ENCODE measurements at places on chromosomes 6 and 20.
A peak's percentile ranks its signal among the peaks of the same experiment; 100 is the strongest.

GRCh38 chr6:97246842-97247241, 36.2 kb downstream of the MMS22L start:
- DNase-seq = no peak

DNA sequence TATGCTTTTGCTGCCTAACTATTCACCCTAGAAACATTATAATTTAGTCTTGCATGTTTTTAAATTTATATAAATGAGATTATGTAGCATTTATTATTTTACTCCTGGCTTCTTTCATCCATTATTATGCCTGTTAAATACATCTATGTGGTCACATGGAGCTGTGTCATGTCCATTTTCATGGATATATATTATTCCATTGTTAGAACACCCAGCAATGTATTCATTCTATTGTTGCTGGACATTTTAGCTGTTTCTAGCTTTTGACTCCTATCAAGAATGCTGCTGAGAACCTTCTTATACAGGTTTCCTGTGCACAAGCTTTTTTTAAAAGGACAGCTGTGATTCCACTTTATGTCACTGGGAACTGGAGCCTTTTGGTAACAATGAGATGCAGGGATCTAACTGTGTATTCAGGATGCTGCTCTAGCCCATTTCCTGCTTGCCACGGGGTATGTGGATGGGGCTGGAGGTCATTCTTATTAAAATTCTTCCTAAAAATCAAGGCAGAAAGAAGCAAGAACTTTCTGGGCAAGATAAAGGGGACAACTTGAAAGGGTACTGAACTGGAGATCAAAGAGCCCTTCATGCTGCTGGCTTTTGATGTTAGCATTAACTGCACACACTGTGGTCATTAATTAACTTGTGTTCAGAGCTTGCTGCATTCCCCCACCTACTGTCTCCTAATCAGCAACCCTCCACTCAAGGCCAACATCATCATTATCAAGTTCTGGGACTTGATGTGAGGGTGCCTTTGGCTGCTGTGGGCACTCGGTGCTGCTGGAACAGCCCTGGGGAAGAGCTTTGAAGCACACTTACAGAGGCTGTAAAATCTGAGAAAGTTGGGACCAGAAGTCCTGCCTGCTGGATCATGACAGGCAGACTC, 96.6 kb upstream of the AKIRIN2 start:
- no peak for DNase-seq

DNA sequence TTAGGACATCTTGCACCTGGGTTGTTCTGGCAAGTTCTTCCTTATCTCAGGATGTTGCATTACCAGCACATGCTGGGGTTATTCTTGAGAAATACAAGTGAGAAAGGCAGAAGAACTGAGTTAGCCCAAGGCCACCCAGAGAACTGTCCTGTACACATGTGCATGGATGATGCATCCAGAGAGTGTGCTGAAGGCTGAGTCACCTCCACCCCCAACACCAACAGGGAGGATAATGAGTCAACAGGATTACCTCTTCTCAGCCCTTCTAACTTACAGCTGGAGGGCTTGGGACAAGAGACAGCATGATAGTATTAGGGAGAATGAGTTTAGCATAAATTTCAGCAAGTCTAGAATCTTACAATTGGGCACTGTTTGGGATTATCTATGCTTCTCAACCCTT, 8.5 kb downstream of the SCGN start:
- no peak for DNase-seq

DNA sequence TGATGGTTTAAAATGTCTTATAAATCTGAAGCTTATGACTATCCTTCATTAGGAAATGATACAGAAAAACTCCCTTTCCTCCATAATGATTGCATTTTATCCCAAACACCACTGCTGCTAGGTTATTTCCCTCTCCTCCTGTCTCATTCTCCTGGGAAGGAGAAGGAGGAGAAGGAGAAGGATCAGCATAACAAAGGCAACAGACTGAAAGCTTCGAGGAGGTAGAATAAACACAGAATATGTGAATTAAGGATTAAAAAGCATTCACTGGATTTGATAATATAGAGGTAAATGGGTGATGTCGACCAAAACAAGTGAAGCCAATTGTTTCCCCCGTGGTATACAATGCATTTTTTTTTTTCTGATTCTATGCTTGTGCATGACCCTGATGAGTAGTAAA, 82.0 kb downstream of the WASF1 start:
- DNase-seq = no peak

- DNase-seq = no peak
Measured at GRCh38 chr20:53829724-53830521, 236.3 kb upstream of the ZNF217 start.

GRCh38 chr20:19937651-19938420, 79.3 kb upstream of the NAA20 start:
- DNase-seq = no peak

- no peak for DNase-seq
Measured at GRCh38 chr6:14058735-14059134, 58.8 kb upstream of the CD83 start.

DNA sequence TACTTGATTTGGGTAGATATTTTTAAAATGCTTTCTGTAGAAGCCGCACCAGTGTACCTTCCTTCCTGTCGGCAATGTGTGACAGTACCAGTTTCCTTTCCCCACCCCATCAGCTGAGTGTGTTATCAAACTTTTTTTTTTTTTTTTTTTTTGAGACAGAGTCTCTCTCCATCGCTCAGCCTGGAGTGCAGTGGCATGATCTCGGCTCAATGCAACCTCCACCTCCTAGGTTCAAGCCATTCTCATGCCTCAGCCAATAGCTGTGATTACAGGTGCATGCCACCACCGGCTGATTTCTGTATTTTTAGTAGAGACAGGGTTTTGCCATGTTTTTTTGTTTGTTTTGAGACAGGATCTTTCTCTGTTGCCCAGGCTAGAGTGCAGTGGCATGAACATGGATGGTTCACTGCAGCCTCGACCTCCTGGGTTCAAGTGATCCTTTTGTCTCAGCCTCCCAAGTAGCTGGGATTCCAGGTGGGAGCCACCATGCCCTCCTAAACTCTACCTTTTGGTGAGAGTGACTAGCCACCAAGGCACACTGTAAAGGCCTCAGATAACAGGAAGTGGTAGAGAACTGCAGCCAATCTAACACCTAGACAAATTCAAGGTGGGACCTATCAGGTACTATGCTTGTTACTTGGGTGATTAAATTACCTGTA, 26.5 kb upstream of the ZBTB22 start:
- DNase-seq = peak; percentile 81

DNA sequence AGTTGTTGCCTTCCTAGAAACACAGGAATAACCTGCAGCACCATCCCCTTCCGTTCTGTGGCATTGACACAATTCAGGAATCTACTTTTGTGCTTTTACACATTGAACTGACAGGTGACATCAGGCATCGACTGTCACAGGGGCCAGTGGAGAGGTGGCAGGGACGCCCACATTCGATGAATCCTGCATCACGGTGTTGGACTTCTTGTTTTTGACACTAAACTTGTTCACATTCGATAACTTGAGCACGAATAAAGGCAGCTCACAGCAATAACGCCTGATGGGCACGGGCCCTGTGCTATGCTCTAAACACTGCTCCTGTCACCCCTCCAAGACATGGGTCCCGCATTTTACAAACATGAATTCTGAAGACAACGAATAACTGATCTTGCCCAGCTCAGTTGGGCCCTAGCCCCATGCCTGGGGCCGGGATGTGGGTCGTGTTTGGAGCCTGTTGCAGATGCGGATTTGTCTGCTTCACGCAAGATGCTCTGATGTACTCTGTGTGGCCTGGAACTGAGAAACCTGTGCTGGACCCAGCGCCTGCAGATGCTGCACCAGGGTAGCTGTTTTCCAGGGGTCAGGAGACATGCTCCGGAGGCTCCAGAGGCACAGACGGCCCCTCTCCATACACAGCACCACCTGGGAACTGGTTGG, 75.7 kb downstream of the TTLL2 start:
- no peak for DNase-seq

- DNase-seq = no peak
Measured at GRCh38 chr6:146910611-146911010, 293.6 kb upstream of the STXBP5 start.

DNA sequence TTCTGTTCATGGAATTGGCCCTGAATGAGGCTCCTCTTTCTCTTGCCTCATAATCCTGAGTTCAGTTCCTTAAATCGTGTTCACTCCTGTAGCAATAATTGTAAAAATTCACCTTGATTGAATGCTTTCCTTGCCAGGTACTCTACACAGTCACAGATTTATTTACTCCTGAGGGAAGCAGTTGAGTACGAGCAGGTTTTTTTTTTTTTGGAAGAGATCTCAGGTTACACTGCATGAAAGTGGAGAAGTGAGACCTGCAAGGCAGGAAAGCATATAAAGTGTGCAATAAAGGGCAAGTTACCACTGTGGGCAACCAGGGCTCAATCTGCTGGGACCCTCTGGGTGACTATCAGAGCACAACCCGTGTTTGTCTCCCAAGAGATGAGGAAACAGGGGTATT, 93.0 kb upstream of the DOK5 start:
- DNase-seq = no peak

DNA sequence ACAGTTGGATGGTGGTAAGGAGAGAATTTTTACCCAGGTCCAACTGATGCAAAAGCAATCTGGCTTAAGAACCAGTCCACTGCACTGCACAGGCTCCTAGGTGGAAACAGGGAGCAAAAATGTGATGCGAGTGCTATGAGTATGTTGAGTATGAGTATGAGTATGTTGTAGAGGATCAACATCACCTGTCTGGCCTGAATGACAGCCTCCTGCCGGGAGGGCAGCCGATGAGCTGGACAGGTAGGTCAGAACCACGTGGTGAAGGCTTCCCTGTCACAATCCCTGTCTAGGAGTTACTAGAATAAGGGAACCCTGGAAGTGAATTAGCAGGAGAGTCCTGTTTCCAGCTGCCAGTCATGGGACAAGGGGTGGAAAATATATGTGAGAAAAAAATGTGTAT, 44.3 kb upstream of the SNX9 start:
- no peak for DNase-seq

DNA sequence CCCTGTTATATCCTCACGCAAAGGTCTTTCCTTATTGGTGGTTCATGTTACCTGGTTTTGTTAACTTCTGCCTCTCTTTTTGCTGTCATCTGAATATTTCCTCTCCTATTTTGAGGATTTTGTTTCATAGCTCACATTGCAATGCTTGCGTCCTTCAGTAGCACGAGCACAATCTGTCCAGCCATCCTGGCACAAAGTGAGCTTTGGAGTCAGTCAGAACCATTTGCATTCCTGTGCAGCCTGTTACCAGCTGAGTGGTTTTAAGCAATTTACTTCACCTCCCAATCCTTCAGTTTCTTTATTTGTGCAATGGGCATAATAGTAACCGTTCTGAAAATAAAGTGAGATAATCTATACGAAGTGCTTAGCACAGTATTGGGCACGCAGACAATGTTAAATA, 42.7 kb downstream of the AKAP7 start:
- DNase-seq = no peak

- DNase-seq = no peak
Measured at GRCh38 chr6:108841377-108841855, 6.8 kb upstream of the ARMC2 start.

GRCh38 chr6:90907931-90908655, 321.2 kb upstream of the MAP3K7 start:
- DNase-seq = no peak

GRCh38 chr6:31737991-31738979, 1.5 kb upstream of the MSH5 start:
- peak; percentile 86 for DNase-seq

GRCh38 chr6:125831659-125832058, 40.9 kb downstream of the NCOA7 start:
- no peak for DNase-seq

- DNase-seq = no peak
Measured at GRCh38 chr6:139644821-139645220, 270.4 kb upstream of the CITED2 start.

GRCh38 chr6:108654465-108655106, 93.9 kb downstream of the FOXO3 start:
- DNase-seq = no peak

DNA sequence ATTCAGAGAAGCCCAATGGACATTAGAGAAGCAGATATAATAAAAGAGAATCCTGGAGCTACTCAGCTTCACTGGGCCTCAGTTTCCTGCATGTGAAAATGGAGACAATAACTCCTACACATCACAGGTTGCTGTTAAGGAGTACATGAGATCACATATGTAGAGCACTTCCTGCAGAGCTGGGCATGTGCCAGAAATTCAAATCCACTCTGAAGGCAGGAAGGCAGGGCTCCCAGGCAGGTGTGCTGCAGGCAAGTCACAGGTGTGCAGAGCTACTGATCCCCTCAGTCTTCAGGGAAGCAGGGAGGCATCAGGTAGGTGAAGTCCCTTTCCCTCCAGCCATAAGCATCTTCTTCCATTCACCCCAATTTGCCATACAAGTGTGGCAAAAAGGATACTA, 48.0 kb downstream of the DST start:
- no peak for DNase-seq

GRCh38 chr6:131917763-131918649, 33.2 kb downstream of the CCN2 start:
- DNase-seq = no peak

DNA sequence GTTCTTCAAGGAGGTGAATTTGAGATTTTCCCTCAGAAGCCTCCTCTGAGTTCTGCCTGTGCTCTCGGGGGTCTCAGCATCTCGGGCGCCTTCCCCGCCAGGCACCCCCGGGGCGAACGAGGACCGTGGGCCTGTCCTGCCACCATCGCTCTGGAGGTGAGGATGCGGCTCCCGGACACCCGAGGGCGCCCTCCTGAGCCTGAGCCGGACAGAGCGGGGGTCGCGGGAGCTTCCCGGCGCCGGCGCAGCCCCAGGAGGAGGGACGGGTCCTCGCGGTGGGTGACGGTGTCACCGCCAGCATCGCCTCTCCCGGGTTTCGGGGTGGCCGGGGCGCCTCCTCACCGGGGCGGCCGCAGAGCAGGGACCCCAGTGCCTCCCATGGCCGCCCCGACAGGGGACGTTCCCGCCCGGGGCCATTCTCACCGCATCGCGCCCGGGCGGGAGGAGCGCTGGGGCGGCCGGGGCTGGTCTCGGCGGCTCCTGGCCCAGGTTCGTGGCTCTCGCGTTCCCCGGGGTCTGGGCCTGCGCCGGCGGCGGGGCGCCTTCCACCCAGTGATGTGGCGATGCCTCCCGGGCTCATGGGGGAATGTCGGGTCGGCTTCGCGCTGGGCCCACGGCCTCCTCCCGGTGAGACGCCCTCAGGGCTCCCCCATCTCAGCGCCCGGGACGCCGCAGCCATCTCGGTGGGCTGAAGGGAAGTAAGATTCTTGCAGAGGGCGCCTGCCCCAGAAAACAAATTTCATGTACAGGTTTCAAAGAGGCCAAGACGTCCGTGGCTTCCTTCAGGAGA, 210.5 kb downstream of the ERMARD start:
- peak; percentile 59 for DNase-seq

Data from activated effector memory CD4-positive, alpha-beta T cell treated with anti-CD3 and anti-CD28 coated beads, Interleukin-2, amount 50 U/mL, for 16 hours (primary cell).